ENCODE measurements at places on chromosomes 11 and 22.
A peak's percentile ranks its signal among the peaks of the same experiment; 100 is the strongest.

GRCh38 chr11:60347084-60347797 is 20.2 kb downstream of the MS4A6E start:
- peak; percentile 38 for DNase-seq

DNA sequence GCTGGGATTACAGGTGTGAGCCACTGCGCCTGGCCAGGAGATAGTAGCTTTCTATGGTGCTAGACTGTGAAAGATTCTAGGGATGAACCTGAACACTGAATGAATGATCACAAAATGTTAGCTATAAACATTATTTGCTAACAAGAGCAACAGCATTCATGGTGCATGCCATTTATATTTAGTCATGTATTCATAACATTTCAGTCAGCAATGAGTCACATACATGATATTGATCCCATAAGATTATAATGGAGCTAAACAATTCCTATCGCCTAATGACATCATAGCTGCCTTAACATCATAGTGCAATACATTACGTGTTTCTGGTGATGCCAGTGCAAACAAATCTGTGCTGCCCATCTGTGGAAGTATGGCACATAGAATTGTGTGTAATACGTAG is 164.1 kb downstream of the ARHGAP42 start:
- no peak for DNase-seq

DNA sequence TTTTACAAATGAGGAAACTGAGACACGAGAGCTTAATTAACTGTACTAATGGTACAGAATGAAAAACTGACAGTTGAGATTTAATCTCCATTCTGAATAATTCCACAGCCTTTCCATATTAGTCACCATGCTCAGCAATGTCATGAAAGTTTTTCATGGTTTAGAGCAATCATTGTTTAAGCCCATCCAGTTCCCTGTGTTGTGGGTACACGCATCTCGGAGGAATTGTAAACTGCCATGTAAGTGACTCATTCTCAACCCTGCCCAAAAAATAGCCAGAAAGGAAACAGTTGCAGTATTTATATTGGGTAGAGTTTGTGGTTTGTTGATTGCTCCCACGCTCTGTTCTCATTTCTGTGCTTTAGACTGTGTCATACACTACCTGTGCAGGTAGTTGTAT is 1790.8 kb downstream of the LRRC4C start:
- no peak for DNase-seq

DNA sequence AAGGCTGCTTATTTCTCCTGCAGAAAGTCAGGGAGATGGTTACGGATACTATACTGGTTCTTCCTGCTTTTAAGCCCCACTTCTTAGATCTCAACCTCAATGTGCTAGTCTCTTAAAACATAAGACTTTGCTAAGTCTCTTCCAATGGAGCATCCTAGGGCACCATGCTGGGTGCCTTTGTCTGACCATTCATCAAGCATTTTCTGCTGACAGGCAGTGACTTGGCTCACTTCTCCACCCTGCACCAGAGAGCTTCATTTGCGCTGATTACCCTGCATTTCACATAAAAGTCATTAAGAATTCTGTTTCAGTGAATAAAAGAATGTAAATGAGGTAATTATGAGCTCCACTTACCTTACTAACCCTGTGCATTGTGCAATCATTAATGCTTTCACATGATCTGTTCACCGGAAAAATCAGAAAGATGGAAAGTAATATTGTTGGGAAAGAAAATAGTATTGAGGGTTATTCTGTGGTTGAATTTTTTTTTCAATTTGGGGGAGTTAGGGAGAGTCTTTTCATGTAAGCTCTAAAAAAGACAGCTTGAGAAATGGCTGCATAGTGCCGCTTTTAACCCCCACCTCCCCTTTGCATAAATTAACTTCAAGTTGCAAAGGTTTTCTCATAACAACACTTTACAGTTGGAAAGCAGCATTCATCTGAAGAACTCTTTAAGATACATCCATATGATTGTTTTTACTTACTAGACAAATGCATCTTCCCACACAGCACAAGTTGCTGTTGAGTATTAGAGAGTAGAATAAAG is 677.3 kb upstream of the KIRREL3 start:
- no peak for DNase-seq

GRCh38 chr22:43118024-43118849 is 7.7 kb downstream of the BIK start:
- DNase-seq: no peak

DNA sequence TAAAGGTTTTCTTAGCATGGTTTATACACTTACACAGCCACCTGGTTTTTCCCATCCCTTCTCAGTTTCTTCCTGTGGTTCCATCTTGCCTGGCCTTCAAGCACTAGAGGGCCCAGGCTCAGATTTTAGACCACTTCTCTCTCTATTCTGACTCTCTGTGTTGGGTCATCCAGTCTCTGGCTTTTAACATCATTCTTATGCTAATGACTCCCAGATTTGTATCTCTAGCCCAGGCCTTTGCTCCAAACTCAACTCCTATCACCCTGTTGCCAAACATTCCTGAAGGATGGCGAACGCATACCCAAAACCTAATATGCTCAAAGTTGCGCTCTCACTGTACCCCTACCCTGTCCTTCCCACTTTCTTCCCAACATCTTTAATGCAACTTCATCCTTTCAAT is 135.1 kb downstream of the SPATA19 start:
- no peak for DNase-seq

DNA sequence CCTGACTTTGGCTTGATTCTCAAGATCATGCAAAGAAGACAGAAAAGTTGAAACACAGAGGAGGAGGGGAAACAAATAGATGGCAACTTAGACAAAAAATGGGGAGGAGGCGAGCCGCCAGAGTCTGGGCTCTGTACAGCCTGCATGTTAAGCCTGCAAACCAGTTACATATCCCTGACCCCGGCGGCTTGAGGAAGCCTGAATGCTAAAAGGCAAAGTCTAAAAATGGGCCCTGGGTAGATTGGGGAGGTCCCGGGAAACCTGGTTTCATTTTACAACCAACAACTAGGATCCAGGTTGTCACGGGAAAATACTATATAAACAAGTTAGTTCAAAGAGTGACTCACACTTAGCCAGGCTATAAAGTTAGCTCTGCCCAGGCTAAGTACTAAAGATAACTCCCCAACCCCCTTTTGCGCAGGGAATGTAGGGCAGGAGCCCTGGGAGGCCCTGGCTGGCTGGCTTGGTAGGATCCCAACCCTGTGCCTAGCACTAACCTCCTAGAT is 18.8 kb upstream of the ZBTB16 start:
- DNase-seq: no peak

DNA sequence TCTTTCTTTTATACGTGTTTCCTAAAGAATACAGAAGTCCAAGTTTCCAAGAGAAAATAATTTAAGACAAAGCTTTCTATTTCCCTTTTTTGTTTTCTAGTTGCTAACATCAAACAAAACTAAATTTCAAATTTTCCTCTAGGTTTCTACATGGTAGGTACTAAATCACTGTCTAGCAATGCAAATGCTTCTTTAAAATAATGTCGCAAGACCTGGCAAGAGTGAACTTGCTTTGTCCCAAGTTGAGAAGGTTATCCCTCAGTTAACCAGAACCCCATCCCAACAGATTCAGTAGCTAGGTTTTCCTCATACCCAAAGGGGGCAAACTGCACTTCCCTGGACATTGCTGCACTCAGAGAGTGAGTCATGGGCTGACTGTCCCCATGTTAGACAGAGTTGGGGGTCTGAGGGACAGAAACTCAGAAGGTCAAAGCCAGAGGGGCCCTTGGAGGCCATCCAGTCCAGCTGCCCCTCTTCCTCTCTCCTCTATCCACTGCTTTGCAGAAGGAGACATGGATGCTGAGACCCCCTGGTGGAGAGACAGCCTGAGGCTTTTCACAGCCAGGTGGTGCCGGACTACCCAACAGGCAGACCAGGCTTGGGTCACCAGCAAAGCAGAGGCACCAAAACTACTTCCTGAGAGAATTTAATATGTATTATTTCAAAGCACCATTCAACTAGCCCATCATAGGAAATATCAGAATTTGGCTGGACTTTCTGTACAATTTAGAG is 23.1 kb downstream of the OR2AT4 start:
- DNase-seq: no peak

GRCh38 chr22:48897645-48898370 is 929.9 kb downstream of the BRD1 start:
- DNase-seq: no peak

DNA sequence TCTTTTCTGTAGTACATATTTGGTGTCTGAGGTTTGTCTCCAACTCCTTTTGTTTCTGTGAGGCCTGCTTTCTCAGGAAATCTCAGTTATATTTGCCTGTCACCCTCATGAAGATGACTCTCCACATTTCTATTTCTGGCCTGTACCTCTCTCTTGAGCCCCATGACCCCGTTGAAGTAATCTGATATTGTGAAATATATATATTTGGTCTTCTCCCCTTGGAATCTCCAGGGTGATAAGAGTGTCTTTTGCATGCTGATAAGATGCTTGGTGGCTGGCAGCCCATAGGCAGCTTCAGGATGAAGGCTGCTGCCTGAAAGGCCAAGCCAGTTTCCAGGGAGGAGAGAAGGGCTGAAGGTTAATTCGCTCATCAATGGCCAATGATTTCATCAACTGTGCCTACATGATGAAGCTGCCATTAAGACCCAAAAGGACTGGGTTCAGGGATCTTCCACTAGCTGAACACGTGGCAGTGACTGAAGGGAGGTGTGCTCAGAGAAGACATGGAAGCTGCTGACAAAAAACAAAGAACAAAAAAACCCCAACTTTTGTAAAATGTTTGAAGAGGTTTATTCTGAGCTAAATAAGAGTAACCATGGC is 67.4 kb downstream of the MICAL2 start:
- DNase-seq: no peak

- no peak for DNase-seq
Measured at GRCh38 chr22:26918226-26918625, 260.8 kb downstream of the MIAT start.

DNA sequence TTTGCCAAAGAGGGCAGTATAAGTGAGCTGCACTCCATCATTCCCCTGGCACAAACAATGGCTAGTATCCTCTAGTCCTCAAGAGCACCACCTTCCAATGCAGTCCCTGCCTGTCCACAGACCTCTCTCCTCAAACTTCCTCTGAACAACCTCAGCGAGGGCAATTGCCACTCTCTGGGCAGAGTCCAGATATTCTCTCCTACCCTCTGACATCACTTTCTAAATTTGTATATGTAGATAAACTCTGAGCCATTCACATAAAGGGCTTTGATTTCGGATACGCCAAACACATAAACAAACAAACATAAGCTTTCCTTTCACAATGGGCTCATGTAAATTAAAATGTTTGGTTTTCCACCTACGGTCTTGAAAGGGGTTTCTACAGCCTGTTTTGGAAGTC is 3.0 kb upstream of the SLC43A3 start:
- DNase-seq: no peak

- no peak for DNase-seq
Measured at GRCh38 chr11:771617-772204, 5.6 kb downstream of the GATD1 start.

DNA sequence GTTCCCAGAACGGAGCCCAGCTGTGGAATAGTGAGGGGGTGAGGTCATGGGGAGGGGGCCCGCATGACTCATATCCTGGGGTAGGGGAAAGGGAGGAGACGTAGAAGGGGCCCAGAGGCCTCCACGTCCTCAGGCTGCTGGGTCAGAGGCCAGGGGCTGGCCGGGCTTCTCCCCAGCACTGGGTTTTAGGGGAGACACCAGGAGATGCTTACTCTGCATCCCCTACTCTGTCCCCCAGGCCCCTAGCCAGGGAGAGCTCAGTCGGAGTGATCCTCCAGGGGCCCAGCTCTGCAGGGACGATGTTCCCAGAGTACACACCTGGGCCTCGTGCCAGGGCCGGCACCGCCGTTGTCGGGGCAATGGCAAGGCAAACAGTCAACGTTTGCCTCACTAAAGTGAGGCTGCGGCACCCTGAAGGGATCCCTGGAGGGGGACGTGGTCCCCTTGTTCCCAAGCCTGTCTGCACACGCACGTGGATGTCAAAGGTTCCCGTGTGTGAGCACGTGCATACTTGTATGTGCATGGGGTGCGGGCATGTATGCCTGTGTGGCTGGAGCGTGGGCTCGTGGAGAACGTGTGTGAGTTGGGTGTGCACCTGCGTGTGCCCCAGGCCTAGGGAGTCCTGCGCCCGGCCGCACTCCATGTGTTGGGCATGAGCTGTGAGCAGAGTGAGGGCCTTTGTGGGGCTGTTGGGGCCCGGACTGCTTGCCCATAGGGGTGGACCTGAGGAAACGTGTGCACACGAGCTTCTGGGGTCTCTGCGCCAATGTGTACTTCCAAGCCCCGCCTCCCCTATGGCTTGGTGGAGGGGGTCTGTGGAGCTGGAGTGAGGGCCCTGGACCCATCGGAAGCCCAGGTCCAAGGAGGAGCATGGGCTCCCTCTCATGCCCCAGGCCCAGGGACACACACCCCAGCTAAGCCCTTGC is 14.2 kb downstream of the PRR33 start:
- no peak for DNase-seq

- DNase-seq: peak; percentile 71
Measured at GRCh38 chr11:19828382-19829108, 115.9 kb downstream of the NAV2 start.

GRCh38 chr11:91730057-91730456 is 494.6 kb upstream of the FAT3 start:
- DNase-seq: no peak

DNA sequence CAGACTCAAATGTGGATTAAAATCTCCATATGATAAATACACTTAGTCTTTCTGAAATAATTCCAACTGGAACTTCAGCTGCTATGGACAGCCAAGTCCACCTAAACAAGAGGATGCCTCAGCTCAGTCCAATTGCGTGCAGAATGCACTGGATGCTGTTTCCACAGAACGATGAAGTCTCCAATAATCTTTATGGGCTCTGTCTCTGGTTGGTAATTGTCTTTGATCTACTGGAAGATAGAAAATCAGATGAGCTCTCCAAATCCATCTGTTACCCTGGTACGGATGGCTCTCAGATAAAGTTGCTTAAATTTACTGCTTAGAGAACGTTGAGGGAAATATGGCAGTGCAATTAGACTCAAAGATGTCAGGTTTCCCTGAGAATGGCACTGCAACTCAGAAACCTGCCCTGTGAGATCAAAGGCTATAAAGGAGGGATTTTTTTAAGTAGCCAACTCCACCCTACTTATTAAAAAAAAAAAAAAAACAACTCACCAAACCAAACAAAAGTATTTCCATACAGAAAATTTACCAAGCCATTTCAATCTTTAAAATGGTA is 859 bp upstream of the BIRC3 start:
- DNase-seq: peak; percentile 64

DNA sequence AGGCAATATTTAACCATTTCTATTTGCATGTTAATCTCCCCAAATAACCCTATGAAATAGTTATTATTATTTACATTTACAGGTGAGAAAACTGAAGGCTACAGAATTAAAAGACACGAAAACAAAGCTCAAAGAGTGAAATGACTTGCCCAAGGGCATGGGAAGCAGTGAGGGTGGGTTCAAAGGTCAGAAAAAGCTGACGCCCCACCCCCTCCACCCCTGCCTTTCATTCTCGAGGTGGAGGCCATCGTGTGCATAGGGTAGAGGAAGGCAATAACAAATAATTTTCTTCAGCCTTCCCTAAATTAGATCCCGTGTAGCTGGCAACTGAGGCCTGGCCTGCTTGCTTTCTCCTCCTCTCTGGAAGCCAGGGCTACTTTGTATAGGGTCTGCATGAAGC is 56.1 kb upstream of the RBFOX2 start:
- DNase-seq: no peak

GRCh38 chr22:24134090-24134846 is 47.0 kb upstream of the SUSD2 start:
- no peak for DNase-seq

Measured in GM12865 (cell line).